Mammary epithelial cell (primary cell): ENCODE measurements at places on chromosomes 7 and 10. TPM values are rescaled to one million over a fixed set of nuclear protein-coding genes. Genes with fewer than 3 reads are reported as not detected.
A peak's percentile ranks its signal among the peaks of the same experiment; 100 is the strongest.

DNA sequence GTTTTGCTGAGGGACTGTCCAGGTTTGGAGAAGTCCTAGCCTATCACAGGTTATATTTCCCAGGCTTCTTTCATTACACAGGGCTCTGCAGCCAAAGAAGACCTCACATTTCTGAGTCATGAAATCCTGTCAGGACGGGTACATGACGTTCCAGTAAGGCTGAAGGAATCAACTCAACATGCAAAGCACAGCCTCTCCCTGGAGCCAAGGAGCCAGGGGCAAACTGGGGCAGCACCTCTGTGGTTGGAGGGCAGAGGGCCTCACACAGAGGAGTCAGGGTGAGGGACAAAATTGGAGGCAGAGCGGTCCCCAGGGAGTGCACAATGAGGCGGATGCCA lies 116.3 kb upstream of the GDF10 start:
- DNase-seq = peak; percentile 91

- DNase-seq = no peak
Observed at GRCh38 chr10:2817940-2818636, 249.3 kb upstream of the PFKP start.

DNA sequence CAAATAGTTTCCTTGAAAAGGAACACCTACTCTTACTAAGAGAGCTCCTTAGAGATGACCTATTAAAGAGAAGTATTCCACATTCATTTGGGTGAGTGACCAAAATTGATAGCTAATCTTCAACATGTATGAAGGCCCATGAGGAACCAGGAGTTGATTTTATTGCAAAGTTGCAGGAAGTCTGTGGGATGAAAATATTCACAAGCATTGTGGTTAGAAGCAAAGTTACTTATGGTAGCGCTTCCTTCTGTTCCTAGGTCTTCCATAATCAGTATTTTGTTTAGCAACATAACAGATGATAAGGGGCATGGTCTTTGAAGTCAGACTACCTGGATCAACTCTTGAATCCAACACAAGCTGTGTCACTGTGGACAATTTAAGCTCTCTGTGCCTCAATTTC lies 164.5 kb downstream of the DGKB start:
- DNase-seq = no peak

- DNase-seq = no peak
Observed at GRCh38 chr10:104608091-104608828, 32.8 kb upstream of the SORCS3 start.

DNA sequence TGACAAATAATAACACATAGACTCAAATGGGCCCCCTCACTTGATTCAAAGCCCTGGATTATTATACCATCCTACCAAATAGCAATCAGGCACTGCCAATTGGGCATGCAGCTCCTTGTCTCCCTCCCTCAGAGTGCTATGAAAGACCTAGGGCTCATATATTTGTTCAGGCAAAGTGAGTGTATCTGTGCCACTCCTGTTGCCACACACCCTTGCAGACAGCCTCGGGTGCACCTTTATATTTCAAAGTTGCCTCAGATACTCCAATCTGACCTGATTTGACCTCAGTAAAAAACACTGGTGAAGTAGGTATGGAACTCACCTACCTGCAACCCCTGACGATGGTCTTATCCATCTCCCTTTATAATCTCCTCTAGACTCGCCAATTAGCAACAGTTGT lies 3.0 kb upstream of the NAMPT start:
- no peak for DNase-seq

DNA sequence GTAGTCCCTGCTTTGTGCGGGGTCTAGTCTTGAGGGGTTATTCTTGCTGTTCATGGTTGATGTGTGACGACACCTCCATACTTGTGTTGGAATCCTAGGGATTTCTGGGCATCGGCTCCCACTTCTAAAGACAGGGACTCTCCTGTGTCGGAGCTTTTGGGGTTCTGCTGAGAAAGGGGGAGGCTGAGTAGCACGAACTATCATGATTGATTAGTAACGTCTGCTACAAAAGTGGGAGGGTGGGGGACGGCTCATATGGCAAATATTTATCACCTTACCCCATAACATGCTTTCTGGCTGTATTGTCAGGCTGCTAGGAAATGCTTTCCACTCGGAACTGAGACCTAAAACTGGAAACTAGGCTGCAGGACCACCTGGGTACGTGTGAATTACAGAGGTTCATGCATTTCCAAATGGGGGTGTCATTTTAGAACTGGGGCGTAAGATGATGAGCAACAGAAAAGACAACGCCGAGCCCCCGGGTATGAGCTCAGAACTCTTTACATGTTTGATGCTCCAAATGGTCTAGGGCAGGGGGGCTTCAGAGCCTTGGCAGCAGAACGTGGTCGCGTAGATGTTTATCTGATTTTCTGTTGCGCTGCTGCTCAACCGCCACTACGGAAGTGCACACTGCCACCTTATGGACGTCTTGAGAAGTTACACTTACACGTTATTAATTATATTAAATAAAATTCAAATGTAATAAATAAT lies 15.1 kb upstream of the NME8 start:
- DNase-seq = peak; percentile 6

- DNase-seq = no peak
Observed at GRCh38 chr7:122688400-122688998, 10.4 kb downstream of the RNF133 start.

DNA sequence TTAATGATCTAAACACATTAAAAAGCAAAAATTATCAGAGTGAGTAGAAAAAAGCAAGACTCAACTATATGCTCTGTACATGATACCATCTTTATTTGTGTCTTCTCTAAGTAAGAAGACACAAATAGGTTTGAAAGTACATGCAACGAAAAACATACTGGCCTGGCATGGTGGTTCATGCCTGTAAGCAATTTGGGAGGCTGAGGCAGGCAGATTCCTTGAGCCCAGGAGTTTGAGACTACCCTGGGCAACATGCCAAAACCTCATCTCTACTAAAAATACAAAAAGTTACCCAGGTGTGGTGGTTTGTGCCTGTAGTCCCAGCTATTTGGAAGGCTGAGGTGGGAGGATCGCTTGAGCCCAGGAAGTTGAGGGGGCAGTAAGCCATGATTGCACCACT lies 78.1 kb upstream of the TOMM7 start:
- DNase-seq = no peak

The AOAH gene
- total RNA-seq = 0.33 TPM

The HECW1 gene
- not detected for total RNA-seq

The SDHAF3 gene
- total RNA-seq = 10.0 TPM
